ENCODE measurements at places on chromosomes 3 and 15.
A peak's percentile ranks its signal among the peaks of the same experiment; 100 is the strongest.

DNA sequence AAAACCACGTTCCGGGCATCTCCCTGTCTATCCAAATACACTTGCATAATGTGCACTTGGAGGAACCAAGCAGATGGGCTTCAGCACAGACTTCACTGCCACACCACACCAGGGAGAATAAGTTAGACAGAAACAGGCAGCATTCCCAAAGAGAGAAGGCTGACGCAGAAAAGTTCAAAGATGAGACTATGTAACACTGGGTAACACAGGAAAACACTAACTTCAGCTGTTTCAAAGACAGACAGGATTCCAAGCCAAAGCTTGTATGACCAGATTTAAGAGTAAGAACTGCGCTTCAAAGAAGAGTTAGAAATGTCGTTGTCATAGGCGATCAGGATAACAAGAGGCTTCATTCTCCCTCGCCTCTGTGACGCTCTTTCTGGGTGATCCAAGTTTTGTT lies 19.9 kb downstream of the SLC51A start:
- DNase-seq: no peak

GRCh38 chr3:165339753-165340152 lies 143.6 kb upstream of the SLITRK3 start:
- no peak for DNase-seq

- no peak for DNase-seq
Observed at GRCh38 chr3:171673951-171674350, 136.3 kb downstream of the PLD1 start.

DNA sequence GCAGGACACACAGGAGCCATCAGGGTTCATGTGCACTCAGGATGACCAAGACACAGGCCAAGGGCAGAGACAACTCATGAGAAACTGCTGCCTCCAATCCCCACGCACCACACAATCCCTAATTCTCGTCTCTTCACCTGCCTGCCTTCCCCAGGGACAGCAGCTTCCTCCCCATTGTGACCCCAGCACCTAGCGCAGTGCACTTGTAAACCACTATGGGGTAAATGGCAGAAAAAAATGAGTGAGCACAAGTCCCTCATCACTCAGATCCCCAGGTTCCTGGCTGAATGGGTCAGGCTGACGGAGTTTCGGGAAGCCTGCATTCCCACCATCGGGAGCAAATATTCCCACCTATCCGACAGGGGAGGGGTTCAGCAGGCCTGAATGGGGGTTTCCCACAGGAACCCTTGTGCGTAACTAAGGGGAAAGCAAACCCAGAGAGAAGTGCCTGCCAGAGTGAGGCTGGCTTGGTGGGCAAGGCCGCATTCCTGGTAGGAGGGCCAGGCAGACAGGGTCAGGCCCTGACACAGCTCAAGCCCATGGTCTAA lies 18.8 kb downstream of the PLXNB1 start:
- DNase-seq: peak; percentile 12

DNA sequence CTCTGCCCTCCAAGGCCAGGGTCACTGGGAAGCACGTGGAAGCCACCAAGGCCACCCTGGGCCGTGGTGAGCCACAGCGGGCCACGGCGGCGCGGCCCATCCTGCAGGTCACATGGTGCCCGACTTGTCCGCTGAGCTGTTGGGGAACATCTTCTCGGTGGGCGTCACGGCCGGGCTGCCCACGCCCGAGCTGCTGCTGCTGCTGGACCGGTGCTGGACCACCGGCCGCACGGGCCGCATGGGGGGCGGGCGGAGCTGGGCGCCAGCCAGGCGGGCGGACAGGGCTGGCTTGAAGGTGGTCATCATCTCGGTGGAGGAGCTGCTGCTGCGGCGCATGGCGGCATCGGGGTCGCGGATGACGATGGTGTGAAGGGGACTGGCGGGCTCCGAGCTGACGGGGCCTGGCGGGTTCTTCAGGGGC lies 22.1 kb upstream of the RAD18 start:
- DNase-seq: no peak

GRCh38 chr3:52848617-52849016 lies 13.8 kb upstream of the MUSTN1 start:
- no peak for DNase-seq

DNA sequence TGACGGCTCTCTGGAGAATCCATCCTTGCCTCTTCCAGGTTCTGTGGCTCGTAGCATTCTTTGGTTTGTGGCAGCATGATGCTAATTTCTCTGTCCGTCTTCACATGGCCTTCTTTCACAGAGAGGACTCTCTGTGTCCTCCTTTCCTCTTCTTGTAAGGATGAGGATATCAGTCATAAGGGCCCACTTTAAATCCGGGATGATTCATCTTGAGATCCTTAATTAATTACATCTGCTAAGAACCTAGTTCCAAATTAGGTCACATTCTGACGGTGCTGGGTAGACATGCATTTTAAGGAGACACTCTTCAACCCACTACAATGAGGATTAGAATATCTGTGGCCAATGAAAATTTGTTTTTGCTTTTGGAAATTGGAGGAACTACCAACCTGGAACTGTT lies 15.7 kb upstream of the GXYLT2 start:
- no peak for DNase-seq

GRCh38 chr3:46092702-46093080 lies 65.4 kb upstream of the XCR1 start:
- no peak for DNase-seq

DNA sequence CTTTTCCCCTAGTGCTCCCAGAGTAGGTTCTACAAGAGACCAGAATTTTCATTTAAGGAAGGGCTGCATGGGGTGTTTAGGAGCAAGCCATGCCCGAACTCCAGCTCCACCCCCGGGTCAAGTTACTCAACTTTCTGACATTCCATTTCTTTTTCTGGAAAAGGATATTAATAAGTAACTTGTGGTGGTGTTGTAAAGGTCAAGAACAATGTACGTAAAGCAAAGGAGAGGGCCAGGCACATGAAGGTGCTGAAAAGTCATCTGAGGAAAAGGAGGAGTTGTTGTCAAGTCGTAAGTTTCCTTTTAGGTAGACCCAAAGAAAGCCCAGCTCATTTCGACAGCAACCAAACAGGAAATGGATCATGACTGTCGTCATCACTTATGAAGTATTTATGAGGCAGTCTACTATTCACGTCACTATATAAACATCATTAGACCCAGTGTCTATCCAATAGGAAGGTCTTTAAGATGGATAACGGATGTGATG lies 319.6 kb upstream of the IL12A start:
- no peak for DNase-seq

GRCh38 chr15:29924750-29925149 lies 102.5 kb upstream of the TJP1 start:
- DNase-seq: no peak

DNA sequence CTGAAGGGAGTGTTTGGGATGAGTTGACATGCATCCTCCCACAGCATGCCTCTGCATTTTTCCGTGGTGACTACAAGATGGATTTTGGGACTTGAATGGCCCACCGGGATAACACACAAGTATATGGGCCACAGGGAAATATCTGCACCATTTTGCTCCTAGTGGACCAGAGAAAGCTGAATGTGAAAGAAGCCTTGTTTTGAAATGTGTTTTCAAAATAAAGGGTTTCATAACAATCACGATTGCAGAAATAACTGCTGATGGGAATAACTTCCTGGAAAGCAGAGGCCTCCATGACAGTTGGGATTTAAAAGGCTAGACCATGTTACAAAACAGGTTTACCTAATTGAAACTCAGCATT lies 77.5 kb upstream of the PRR23C start:
- DNase-seq: no peak

- no peak for DNase-seq
Observed at GRCh38 chr3:157282261-157283191, 122.6 kb upstream of the CCNL1 start.

DNA sequence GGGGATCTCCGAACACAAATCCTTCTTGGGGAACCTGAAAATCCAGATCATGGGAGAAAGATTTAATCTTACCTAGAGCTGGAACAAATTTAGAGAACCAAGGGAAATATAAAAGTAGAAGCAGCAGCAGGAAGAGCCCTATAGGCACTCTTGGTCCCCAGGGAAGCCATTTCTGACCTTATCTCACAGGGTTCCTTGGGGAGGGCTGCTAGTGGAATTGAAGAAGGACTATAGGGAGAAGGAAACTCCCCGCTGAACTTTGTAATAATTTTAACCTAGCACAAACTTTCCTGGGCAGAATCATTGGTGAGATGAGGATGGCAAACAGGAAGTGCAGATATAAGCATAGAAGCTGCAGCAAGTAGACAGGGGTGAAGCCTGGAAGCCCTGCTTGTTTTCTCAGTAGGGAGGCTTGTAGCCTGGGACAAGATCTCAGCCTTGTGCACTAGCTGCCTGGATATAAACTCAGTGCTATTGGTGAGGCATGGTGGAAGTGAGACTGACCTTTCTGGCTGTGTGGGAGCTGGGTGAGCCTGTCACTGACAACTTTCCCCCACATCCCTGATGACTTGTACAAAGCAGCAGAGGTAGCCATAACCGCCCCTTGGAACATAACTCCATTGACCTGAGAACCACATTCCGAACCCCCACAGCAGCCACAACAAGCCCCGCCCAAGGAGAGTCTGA lies 343.0 kb upstream of the TGFBR2 start:
- DNase-seq: no peak

GRCh38 chr3:123081718-123082369 lies 15.0 kb downstream of the PDIA5 start:
- no peak for DNase-seq

DNA sequence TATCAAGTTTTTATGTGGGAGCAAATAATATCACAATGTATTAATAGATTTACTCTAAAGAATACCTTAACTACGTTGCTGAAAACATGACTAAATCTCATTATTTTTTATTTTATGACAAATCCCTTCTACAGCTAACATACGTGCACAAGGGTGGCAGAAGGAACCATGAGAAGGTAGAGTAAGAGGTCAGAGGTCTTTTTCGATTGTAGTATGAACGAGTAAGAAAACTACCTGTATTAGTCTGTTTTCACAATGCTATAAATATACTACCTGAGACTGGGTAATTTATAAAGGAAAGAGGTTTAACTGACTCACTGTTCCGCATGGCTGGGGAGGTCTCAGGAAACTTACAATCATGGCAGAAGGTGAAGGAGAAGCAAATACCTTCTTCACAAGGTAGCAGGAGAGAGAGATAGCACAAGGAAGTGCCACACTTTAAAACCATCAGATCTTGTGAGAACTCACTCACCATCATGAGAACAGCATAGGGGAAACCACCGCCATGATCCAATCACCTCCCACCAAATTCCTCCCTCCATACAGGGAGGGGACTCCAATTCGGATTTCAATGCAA lies 95.3 kb downstream of the SUCLG2 start:
- no peak for DNase-seq

DNA sequence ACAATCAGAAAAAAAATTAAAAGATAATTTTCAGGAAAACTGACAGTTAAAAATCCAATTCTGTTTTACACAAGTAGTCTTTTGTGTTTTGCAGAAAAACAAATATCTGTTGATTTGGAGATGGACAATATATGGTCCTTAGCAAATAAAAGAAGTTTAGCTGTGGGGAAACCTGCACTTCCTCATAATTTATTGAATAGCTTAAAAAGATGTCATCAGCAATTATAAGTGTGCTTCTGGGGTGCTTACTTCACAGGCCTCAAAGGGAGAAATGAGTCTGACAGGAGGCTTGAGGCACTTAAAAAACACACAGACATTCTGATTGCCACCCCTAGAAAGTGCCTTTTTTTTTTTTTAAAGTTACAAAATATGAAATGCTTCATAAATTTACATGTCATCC lies 31.6 kb upstream of the CERS3 start:
- DNase-seq: no peak

DNA sequence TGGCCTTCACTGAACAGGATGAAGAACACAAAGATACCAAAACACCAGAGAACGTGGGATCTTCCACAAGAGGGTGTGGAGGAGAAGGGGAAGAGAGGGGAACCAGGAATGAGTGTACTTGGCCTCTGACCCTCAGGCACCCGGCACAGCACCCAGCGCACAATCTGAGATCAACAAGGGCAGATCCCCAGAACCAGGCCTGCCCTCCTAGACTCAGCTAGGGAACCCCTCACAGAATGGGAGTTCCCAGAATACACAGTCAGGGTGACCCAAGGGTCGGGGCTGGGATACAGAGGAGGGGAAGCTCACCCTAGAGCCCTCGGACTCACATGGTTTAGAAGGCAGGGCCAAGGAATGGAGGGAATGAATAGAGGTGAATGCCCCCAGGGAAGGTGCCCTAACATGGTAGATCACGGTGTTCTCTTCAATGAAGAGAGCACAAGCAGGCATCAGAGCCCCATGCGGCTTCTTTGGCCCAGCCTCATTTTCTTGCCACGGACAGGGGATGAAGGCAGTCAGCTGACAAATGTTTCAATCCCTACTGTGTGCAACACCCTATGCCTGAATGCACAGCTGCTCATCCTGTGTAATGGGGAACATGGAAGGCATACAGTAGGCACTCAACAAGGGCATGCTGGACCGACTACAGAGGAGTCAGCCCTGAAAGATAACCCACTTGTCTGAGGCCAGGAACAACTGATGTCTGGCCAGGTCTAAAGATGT lies 13.1 kb downstream of the BMF start:
- no peak for DNase-seq
